GM12878 (cell line): ENCODE measurements at places on chromosomes 11 and 22.

DNA sequence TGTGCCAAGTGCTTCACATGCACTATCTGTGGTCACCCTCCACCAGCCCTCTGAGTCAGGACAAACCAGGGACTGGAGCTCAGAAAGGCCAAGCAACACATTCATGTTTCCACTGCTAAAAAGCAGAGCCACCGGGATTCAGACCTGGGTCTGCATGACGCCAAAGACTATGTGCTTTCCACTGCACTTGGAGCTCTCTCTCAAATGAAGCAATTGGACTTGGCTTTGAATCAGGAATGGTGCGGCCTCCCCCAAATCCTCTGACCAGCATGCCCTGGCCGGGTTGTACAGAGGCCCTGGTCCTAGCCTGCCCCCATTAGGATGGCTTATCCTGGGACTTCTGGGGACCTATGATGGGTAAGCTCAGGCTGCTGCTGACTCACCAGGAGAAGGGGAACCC is 80.7 kb downstream of the PKNOX2 start:
- DNase-seq: no peak

DNA sequence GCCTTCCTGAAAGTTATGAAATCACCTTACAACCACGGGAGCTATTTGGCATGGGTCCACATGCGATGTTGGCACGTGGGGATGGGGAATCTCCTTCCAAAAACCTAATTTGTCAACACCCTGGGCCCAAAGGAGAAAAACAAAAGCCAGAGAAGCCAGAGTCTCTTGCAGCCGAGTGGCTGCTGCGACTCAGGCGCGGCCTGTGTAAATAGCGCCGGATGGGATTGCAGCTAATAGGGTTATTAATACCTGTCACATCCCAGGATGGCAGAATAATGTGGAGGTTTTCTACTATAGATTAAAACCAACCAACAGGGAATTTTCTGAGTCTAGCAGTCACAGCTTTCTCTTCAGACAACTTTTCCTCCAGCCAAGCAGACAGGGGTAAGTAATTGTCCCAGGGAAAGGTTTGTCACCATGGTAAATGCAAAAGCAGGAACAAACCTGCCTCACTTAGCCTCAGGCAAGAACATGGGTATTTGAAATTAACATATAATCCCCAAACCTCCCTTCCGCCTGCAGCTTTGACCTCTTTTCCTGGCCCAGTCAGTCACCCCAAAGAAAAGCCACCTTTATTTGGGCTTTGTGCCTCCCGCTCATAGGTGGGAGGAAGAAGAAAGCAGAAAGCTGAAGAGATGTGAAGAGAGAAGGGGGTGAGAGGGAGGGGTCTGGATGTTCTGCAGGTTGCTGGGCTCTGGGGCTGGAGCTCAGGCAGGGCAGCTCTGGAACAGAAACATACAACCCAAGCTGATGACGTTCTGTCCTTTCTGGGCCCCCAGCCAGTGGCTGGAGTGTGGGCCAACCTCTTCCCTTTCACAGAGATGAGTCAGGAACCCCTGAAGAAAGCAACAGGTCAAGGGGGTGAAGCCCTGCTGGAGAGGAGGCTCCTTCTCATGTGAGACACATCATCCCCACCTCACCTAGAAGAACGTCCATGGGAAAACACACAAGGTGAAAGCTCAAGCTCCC is 376.5 kb downstream of the NXPE2 start:
- DNase-seq: no peak

- DNase-seq: no peak
Observed at GRCh38 chr11:76266286-76267100, 60.2 kb upstream of the WNT11 start.

DNA sequence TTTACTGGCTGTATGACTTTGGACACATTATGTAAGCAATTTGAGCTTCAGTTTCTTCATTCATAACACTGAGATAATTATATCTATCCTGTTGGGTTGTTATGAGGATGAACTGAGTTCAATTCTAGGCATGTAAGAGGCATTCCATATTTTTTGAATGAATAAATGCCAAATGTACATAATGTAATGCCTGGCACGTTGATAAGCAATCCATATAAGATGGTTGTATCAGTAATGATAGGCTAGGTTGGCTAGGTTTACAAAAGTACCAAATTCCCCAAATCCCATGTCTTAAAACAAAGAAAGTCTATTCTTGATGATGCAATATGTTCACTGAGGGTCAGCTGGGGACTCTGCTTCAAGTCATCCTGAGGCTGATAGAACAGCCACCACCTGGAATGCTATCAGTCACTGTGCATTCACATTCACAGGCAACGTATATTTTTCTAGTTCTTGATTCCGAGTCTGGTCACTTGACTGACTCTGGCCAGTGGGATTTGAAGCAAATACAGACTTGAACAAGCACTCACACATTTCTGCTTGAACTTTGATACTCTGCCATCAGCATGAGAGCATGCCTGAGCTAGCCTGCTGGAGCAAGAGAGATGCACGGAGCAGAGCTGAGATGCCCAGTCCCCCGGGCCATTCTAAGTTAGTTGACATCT is 104.0 kb upstream of the TIMP3 start:
- no peak for DNase-seq

DNA sequence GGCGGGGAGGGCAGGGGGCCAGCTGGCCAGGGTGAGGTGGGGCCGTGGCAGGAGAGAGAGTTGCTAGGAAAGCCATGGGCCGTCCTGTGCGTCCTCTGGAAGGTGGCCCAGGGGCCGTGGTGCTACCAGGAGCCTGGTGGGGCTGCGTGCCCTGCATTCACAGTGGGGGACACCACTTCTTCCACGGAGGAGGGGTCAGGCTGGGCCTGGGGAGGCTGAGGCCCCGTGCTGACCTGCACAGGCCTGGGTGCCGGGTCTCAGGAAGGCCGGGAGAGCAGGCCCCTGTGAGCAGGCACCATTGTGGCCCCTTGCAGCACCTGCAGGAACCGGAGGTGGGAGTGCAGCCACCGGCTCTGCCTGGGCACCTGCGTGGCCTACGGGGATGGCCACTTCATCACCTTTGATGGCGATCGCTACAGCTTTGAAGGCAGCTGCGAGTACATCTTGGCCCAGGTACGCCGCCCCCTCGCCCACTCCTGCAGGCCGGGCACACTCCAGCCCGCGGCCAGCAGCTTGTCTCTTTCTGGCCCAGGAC is 12.0 kb downstream of the MUC5B start:
- no peak for DNase-seq

GRCh38 chr11:116813781-116814471 is 9.2 kb downstream of the APOA4 start:
- DNase-seq: no peak

DNA sequence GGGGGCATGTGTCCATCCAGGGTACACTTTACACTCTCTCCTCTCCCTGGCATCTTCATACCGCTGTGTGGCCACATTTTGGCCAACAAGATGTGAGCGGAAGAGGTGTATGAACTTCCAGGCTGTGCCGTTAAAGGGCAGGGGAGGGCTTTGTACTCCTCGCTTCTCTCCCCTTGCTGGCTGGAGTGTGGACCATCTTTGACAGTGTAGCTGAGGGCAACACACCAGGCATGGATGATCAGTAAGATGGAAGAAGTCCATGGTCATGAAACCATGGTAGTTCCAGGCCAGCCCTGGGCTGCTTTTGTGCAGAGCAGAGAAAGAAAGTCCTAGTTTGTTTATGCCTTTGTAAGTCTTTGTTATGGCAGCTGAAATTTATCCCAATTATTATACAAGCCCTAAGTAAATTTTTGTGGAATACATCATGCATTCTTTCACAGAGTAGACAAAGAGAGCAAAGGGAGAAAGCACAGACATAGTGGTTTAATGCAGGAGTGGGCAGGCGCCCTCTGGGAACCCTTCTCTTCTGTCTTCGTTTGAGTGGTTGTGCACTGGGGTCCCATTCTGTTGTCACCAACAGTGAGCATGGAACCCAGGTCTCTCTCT is 70.4 kb downstream of the FBXO7 start:
- DNase-seq: no peak

GRCh38 chr11:133678191-133678590 is 145.9 kb upstream of the OPCML start:
- DNase-seq: no peak

DNA sequence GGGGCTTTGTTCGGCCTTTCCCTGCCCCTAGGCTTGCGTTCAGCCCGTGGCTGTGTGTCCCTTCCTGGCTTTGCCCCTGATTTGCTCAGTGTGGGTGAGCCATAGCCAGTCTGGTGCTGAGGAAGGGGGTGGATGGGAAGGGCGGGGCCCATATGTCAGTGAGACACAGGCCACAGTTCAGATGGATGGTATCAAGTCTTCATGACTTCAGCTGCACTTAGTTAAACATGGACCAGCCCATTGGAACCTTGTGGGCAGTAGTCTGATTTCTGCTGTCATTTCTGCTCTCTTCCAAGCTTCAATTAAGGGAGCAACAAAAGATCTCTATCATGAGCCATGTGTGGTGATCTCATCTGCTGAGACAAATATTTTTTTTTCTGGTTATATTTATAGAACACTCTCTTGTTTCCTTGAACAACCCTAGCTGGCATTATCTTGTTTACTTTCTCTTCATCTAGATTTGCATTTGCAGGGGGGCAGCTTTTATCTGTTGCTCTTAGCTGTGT is 21.6 kb upstream of the PEX26 start:
- DNase-seq: no peak
